ENCODE measurements at places on chromosomes 5 and 9.

DNA sequence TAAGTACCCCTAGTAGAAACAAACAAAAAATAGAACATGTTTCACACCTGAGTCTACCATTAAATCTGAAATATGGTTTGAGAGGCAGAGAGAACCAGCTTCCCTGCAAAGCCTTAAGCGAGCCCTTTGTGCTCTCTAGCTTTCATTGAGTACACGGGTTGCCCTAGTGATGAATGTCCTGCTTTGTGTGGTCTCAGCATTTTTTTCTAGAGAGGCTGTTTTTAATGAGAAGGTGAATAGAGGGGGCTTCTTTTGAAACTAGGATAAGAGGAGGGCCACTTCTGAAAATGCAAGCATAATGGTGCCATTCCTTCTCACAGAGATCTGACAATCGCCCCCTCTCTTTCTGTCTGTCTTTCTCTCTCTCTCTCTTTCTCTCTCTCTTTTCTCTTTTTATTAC is 131.3 kb downstream of the MACIR start:
- no peak for DNase-seq

- DNase-seq, result no peak
These were observed 30.8 kb downstream of the TJP2 start for GRCh38 chr9:69204849-69205248.

DNA sequence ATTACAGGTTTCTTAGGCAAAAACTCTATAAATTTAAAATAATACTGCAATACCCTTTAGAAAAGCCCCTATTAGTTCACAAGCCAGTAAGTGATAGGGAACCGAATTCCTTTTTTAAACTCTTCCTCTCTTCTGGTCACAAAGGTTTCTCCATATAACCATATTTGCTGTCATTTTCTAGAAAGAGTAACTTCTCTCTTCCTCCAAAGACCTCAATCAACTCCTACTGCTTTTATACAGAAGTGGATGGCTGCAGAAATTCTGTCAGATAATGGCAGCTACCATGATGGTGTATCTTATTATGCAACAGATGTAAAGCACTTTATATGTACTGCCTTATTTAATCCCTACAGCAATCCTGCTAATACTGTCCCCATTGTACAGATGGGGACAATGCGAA is 6.2 kb downstream of the TUT7 start:
- no peak for DNase-seq

DNA sequence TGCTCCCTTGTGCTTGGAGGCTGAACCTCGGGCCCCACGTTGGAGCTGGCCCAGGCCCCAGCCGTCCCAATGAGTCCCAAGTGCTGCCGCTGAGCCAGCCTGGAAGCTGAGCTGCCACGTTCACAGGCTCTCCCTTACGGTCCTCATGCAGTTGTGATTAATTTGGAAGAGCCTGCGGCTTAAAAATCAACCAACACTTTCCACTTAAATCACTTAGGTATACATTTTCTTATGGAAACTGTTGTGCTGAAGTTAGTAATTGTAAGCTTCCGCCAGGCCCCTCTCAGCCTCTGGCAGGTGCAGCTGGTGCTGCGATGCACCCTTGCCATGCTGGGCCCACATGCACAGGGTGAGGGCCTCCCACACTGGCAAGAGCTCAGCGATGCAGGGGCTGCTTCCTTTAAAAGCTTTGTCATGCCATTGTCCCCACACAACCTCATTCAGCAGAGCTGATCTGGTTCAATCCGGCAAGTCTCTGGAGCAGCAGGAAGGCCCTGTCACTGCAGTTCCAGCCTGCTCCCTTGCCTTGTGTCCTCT is 61.0 kb downstream of the IPPK start:
- DNase-seq, result no peak

DNA sequence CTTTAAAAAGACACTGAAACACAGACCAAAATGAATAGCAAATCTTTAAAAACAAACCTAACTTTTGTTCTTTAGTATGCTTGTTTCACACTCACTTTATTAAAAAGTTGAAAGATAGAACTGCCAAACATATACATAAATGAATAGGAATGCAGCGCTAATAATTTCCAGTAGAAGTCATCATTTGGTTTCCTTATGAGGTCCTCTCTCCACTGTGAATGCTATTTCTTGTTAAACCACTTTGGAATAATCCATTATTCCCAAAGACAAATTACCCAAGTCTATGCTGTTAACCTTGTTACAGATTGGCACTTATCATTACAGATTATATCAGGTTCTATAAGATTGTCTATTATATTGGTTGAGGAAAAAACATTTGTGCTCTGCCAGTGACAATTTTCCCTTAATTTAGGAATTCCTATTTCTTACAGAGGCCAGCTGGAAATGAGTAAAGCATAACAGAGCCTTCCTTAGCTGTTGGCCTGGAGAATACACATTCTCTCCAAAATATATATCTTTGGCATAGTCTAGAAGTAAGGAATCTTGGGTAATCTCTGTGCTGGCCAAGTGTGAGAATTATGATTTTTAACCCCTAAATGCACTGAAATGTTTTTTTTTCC is 29.3 kb upstream of the MINAR2 start:
- DNase-seq, result no peak

DNA sequence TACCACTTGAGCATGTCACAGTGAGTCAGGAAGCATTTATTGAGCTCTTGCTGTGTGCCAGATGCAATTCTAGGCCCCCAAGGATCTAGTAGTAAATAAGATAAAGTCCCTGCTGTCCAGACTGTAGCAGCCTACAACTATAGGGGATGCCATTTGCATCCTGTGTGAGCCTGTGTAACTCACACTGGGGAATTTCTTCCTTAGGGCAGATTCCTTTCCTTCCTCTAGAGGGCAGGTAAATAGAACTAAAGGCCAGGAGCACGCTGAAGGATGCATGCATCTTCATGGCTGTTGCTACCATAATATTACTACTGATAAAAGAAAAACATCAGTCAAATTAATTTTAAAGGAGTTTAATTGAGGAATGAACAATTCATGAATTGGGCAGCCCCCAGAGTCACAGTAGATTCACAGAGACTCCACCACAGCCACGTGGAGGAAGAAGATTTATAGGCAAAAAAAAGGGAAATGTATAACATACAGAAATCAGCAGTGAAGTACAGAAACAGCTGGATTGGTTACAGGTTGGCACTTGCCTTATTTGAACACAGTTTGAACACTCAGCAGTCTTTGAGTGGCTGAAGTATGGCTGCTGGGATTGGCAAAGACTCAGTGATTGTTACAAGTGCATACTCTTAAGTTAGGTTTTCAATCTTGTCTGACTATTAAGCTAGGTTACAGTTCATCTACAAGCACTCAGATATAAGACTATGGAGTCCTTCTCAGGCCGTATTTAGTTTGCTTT is 98.9 kb downstream of the ACTL7B start:
- no peak for DNase-seq

DNA sequence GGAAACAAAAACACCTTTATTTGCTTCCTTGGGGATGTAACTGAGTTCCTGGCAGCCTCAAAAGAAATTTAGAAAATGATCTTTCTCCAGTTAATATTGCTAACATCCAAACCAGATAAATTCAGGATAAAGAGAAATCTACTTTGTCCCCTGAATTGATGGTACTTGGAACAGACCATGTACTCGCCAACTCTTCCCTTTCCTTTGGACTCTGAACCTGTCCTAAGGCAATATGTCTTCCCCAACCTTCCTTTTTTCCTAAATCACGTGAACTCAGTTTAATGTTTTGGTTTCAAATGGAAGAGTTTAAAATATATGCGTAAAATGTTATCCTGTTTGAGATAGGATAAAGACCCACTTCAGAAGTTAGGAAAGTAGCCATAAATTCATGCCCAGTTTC is 28.0 kb downstream of the ACO1 start:
- no peak for DNase-seq

Measured in NK-92 treated with Interleukin-12 subunit alpha and Interleukin-12 subunit beta, amount 100 ng/mL, for 24 hours (cell line).